ENCODE measurements at places on chromosomes 7 and 10.
A peak's percentile ranks its signal among the peaks of the same experiment; 100 is the strongest.

DNA sequence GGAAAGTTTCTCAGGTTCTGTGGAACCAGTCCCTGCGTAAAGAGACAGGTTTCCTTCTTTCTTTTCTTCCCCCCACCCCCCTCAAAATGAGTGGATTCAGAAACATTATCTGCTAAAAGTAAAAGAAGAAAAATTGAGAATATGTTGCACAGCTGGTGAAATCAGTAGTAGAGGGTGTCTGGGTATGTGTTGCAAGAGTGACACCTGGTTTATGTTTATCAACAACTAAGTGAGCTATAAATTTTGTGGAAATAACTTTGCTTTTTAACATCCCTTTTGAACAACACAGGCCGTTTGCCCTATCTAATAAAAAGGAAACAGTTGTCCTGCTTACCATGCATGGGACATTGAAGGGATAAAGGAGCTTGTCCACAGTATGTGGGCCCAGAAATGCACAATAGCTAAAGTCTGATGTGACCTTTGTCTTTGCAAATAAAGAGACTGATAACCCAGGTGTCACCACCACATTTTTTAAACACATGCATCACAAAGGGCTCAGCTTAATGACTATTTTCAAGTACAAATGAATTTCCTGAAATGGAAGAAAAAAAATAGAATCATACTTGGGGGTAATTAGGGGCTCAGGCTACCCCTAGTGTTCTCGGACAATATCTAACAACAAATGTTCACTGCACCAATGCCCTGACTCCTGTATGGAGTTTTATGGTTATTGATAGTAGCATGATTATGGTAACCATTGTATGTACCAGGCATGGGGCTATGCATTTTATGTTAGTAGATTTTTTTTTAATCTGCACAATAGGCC is 221.7 kb upstream of the TCF7L2 start:
- no peak for DNase-seq

- DNase-seq = no peak
These were observed 83.5 kb downstream of the ZMYND11 start for GRCh38 chr10:218798-219197.

DNA sequence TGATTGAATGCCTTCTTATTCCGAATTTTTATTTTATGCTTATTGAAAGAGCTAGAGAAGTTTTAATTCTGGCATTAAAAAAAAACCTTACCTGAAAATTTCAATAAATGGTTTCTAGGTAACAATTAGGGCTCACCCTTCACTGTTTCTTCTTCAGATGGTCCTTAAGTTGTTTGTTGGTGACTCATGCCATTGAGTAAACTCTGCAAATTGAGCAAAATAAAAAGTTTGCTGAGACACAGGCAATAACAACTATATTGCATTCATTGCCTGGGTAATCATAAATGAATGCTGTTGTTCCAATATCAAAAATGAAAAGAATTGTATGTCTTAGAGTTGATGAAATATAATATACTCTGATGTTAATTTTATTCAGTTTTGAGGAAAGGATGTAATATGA is 300.3 kb downstream of the CDK14 start:
- DNase-seq = no peak

GRCh38 chr10:132120200-132120599 is 54.5 kb downstream of the JAKMIP3 start:
- no peak for DNase-seq

DNA sequence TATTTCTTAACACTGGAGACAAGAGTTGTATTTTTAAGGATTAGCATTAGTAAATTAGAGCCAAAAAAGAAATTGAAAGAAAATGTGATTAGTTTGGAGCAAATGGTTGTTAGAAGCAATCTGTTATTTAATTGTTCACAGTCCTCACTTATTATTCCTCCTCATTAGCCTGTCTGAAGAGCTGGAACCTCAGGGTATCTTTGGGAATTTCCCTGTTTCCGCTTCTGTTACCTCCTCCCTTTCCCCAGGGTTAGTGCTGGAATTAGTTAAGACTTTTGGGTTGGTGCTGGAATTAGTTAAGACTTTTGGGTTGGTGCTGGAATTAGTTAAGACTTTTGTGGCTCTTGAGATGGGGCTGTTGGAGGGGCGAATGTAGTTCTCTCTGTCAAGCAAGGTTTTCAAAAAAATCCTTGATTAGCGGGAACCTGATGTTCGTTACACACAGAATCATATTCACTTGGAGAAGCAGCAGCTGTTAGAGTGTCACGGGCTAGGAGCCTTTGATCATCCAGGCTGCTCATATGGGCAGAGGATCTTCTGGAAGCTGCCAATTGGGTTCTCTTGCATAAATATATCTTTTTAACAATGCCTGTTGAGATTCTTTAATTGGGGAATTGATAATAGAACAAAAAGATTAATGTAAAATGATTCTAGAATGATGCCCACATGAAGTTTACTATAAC is 251.0 kb upstream of the NPSR1 start:
- DNase-seq = no peak

DNA sequence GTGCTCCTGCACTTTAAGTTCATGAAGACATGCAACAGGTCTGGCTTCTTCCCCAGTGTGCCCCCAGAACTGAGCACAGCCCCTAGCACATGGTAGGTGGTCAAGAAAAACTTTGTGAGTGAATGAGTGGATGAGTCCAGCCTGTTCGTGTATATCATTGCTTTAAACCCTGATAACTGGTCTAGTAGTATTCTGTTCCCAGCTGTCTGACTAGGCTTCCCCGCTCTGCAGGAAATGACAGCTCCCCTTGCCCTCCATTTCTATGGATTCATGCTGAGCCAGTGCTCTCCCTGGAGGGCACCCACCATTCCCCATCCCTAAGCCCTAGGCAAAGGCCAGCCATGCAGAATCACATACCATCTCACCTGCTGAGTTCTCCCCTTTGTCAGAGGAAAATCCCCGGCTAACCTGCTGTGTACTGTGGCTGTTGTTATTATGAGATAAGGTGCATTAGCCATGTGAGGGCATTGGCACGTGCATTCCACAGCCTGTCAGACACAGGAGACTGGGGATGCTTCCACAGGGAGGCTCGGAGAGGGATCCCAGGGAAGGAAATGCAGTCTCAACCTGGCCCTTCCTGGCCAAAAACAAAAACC is 698.9 kb downstream of the GRID1 start:
- no peak for DNase-seq

DNA sequence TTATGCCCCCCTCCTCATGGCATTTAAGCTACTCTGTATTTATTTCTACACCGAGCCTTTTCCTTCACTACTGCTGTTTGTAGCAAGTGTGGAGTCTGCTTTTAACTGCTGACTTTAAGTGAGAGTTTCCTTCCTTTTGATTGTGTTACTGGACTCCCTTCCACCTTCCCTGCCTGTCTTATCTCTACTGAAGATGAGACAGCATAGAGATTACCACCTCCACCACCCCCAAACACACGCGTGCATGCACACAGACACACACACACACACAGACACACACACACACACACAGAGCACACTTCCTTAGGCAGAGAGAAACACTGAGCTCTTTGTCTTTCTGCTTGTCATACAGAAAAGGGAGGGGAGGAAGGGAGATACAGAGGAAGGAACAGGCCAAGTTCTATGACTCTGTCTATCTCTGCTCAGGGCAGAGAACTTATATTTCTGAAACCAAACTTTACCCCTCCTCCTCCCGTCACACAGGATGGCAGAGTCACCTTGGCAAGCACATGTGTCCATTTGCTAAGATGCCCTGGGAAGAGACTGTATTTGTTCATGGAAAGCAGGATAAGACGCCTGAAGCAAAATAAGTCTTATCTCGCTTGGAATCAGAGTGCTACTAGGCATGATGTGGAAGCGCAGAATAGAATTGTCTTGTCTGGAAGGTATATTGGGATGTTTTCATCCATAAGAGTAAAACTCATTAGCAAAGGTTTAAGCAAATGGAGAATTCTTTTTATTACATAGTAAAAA is 81.8 kb upstream of the CAV2 start:
- DNase-seq = peak; percentile 40

DNA sequence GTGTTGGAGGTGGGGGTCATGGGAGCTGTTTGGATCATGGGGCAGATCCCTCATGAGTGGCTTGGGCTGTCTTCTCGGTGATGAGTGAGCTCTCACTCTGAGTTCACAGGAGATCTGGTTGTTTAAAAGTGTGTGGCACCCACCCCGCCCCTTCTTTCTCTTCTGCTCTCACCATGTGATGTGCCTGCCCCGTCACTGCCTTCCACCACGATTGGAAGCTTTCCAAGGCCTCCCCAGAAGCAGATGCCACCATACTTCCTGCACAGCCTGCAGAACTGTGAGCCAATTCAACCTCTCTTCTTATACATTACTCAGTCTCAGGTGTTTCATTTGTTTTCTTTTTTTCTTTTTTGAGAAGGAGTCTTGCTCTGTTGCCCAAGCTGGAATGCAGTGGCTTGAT is 170.0 kb downstream of the PTPN20 start:
- DNase-seq = no peak

GRCh38 chr7:36400606-36401005 is 10.9 kb downstream of the ANLN start:
- no peak for DNase-seq

GRCh38 chr10:62136931-62137330 is 131.7 kb downstream of the RTKN2 start:
- DNase-seq = no peak

- no peak for DNase-seq
These were observed 4.3 kb downstream of the YWHAG start for GRCh38 chr7:76354516-76354915.

DNA sequence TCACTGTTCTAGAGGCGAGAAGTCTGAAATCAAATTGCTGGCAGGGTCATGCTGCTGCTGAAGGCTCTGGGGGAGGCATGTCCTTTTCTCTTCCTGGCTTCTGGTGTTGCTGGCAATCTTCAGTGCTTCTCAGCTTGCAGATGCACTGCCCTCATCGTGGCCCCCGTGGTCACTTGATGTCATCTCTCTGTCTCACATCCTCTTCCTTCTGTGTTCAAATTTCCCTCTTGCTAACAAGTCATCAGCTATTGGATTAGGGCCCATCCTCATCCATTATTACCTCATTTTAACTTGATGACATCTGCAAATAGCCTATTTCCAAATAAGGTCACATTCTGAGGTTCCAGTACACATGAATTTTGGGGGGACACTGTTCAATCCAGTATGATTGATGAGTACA is 36.6 kb upstream of the SRGN start:
- DNase-seq = no peak

GRCh38 chr10:101906586-101907183 is 63.1 kb upstream of the KCNIP2 start:
- no peak for DNase-seq

- no peak for DNase-seq
These were observed 41.8 kb downstream of the CD36 start for GRCh38 chr7:80679921-80680907.

- DNase-seq = no peak
These were observed 230.0 kb downstream of the PHF14 start for GRCh38 chr7:11203683-11204082.

- DNase-seq = no peak
These were observed 51.4 kb downstream of the FBXW4 start for GRCh38 chr10:101643546-101643945.

GRCh38 chr7:85600395-85600794 is 413.5 kb upstream of the SEMA3D start:
- DNase-seq = no peak

DNA sequence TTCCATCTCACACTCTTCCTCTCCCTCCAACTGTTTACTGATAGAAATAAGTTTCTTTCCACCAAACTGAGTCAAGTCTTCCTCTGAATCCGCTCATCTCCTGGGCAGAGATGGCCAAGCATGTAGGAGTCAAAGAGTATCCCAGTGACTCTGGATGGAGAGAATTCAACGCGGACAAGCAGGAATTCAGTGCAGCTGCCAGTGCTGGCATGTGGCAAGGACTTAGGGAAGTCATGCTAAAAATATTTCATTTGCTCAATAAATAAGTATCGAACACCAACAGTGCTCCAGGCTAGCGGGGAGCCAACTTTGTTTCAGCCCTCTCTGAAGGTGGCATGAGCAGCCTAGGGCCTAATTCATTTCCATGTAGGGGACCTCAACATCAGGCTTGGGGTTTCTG is 351.6 kb upstream of the ZMIZ1 start:
- DNase-seq = no peak

GRCh38 chr10:18279173-18279572 is 138.9 kb downstream of the CACNB2 start:
- no peak for DNase-seq

- DNase-seq = no peak
These were observed 53.3 kb upstream of the FAM180A start for GRCh38 chr7:135801877-135802276.

- DNase-seq = no peak
These were observed 42.3 kb upstream of the MSRB2 start for GRCh38 chr10:23053036-23053435.

- no peak for DNase-seq
These were observed 11.3 kb upstream of the HGF start for GRCh38 chr7:81780914-81781693.

DNA sequence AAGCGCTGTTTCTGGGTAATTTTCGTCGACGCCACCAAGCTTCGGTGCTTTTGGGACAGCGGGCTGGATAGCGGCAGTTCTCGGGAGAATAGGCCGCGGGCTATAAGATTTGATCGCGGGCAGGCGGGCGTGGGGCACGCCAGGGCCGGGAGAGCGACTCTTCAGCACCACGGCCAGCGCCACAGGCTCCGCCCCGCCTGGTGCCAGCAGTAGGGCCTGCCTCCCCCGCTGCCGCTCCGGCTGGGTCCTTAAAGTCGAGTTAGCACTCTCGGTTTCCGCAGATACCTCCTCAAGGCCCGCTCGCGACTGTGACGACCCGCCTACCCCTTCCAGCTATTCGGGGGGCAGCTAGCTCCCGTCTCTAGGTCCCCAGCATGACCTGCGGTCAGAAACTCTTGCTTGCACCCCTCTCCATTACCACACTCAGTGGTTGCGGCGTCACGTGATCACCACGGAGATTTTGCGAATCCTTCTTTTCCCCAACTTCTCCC is 9.4 kb downstream of the NXPH1 start:
- DNase-seq = no peak

DNA sequence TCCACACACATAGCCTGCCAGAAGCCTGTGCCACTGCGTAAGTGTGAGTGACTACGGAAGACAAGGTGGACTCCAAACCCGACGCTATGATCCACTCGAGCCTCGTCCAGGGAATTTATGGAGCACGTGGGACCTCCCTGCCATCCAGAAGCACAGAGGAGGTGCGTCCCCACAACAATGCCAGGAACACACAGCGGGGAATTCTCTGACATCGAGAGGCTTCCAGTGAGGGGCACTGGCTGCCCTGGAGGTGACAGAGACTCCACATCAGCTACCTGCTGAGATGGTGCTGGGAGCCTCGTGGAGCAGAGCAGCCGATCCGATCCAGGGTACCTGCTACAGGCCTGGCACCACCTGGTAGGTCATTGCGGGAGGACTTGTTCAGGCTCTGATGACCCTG is 72.2 kb upstream of the INSIG1 start:
- no peak for DNase-seq

DNA sequence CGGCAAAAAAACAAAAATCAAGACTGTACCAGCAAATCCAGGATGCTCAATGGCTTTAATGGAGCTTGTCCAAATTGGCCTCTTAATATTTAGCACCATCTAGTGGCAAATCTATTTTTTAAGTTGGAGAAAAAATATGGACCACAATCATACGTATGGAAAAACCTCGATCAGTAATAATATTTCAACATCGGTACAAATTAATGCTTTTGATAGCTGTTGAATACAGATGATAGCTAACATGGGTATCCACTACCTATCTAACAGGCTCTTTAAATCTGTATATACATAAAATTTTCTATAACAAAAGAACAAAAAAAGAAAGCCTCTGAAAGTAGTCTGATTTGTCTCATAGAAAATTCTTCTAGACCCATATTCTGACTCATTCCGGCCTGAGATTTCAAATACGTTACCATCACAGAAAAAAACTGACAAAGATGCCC is 29.2 kb downstream of the COA1 start:
- DNase-seq = peak; percentile 51

- peak; percentile 15 for DNase-seq
These were observed 517.0 kb downstream of the NRG3 start for GRCh38 chr10:82391971-82392370.
